ENCODE measurements at places on chromosomes 11 and 22. TPM values are rescaled to one million over a fixed set of nuclear protein-coding genes. Genes with fewer than 3 reads are reported as not detected.

DNA sequence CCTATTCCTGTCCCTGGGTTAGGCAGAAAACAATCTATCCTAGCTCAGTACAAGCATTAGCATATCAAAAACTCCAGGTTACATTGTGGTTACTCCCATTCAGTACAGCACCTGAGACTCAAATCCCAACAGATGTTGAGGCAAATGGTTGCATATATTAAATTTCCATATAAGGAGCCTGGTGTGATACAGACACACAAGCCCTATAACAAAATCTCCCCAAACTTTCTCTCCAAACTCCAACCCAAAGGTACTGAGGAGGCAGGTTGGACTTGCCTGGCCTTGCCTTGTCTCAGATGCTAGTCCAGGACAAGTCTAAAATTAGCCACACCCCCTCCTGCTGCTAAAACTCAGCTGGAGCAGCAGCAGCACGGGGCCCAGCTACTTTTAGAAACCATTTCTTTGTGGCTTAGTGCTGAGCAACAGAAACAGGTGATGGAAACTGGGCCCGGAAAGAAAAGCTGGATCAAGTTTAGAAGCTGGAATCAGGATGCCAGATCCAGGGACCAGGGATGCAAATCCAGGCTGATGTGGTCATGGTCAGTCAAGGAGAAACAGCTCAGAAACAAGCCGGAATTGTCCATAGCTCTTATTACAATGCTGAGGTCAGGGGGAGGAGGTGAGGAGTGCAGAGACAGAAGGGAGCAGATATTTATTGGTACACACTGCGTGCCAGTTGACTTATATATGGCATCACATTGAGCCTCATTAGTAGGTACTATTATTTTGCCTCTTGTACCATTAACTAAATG is 73.7 kb upstream of the AMOTL1 start:
- DNase-seq, result no peak

DNA sequence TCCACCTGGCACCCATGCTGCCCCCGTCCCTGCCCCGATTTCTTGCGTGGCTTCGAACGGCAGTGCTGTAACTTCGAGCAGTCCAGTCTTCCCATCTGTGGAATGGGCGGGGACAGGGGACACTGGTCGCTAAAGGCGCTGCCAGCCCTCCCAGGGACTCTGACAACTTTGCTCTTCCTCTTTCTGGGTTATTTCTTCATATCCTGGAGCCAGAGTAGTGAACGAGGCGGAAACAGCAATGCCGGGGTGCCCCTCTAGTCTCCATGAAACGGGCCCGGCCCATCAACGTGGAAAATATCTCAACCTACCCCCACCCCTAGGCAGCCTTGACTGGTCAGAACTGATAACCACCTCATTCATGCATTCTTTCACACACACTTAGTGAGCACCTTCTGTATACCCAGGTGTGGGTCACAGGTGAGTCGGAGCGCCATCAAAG is 42.8 kb downstream of the TRIOBP start:
- no peak for DNase-seq

DNA sequence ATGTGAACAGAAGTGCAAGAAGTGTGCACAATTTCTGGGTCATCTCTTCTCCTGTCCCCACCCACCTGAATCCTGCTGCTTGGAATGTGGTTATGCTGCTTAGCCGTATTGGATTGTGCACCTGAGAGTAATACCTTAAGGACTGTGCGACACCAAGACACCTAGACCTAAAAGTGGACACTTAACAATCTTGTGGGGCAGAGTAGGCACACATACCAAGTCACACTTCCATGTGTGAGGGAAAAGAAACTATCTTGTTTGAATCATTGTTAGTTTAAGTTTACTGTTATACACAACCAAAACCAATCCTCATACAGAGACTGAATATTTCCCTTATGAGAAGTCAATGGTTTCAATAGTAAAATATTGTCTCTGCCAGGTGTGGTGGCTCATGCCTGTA is 93.7 kb downstream of the CCDC83 start:
- DNase-seq, result no peak

DNA sequence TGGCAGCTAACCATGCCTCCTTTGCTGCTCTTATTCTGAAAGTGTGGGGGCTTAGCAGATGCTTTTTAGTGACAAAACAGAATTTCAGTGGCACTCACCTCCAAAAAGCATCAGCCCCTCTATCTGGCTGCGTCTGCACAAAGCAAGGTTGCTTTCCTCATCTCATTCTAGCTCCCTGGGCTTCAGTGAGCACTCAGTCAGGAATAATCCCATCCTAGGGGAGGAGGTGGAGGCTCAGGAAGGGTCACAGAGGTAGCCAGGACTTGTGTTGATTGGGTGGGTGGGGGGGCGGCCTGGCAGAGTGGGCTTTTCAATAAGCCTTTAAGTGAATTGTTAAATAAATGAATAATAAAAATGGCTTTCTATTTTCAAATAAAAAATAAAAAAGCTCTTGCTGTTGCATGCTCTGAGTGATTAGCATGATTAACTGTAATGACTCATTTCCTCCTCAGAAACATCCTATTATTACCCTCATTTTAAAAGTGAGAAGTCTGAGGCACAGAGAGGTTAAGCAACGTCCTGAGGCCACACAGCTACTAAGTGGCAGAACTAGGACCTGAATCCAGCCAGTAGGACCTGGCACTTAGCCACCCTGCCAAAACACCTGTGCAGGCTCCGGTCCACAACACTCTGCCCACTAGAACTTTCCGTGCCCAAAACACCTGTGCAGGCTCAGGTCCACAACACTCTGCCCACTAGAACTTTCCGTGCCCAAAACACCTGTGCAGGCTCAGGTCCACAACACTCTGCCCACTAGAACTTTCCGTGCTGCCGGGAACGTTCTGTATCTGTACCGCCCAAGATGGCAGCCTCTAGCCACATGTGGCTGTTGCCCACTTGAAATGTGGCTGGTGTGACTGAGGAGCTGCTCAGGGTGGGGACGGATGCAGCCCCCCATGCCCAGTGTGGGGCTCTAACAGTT is 5.5 kb downstream of the B3GAT1 start:
- DNase-seq, result no peak

- no peak for DNase-seq
These were observed 25.8 kb upstream of the TREH start for GRCh38 chr11:118705111-118705741.

DNA sequence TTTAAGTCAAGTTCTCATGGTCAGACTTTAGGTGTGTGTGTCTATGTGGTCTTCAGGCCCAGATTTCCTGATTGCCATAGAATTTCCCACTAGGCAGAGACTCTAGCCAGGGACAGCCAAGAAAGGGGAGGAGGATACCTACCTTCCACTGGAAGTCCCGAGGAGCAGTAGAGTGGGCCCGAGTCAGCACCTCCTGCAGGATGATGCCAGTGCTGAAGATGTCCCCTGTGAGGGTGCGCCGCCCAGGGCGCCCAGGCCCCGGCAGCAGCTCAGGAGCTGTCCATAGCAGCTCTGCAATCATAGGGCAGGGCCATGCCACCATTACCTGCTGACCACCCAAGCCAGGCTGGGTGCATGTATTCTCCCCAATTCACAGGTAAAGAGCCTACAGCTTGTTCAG is 41.6 kb upstream of the LRRC32 start:
- DNase-seq, result no peak

DNA sequence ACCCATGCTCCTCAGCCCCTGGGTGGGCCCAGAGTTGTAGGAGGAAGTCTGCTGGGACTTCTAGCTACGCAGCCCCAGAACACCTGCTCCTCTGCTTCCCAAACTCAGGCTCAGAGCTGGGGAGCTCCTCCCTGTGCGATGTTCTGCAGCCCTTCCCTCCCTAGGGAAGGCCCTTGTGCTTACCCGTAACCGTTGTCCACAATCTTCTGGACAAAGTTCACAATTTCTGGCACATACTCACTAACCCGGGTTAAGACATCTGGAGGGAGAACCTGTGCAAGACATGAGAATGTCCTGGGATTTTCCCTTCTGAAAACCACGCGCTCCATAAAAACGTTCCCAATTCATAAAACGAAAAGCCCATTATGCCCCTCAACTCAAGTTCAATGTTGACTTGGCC is 28.4 kb downstream of the CARS1 start:
- no peak for DNase-seq

CDKN1C gene
- total RNA-seq, result 21.8 TPM

DNA sequence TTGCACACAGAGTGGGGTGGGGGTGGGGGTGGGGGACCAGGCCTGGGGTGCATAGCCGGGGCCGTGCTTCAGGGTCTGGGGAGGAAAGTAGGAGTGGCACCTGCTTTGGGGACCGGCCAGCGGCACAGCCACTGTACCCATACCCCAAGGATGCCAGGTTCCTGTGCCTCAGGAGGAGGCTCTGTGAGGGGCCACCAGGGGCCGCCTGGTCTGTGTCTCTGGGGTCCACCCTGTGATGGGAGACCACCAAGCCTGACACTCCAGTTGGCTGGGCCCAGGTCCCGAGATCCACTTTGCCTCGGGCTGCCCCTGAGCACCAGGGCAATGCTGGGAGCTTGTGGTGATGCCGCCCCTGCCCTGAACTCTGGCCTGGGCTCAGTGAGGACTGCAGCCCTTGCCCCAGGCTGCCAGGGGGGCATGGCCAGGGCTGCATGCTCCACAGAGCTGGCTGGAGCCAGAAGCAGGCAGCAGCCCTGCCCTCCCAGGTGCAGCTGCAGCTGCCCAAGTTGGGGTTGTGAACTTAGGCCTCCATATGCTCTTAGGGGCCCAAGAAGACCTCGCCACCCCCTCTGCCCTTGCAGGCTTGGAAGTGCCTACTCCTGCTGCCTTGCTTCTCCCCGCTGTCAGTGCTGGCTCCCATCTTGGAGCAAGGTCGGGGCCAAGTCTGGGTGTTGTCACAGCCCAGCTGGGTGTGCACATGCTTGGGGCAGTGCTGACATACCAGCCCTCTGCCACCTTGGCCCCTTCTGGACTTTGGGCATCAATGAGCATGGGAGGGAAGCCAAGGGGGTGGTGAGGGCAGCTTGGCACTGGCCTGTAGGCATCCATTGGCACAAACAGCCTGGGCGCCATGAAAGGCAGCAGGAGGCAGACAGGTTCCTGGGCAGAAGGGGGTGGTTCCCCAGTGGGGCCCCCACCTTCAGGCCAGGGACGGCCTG is 123.3 kb upstream of the THY1 start:
- DNase-seq, result no peak

DNA sequence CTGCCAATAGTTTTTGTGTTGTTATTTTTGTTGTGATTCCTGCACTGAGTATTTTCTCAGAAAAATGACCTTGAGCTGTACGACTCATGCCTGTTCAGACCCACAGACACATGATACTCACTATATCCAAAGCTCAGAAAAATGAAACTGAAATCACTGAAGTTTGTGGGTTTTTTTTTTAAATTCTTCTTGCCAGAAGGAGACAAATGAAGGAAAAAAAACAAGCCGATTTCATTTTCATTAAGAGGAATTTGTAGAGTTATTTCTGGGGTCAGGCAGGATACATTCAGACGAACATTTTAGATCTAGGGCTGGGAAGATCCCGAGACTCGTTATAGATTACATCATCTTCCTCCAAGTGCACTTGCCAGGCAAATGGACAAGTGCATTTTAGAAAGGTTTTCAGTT is 60.4 kb downstream of the BMAL1 start:
- DNase-seq, result no peak

DNA sequence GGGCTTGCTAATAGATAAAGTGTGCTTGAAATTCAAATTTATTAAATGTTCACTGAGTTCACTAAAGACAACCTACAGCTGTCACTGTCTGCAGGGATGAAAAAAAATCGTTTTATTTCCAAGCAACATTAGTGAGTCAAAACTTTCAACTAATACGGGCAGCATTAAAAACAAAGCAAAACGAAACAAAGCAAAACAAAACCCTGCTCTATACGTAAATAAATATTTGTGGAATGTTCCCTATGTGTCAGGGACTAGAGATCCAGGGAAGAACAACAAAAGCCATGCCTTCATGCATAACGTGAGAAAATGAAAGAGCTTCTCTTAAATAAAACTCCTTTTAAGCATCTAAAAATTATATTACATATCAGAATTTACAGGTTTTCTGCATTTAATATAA is 553 bp downstream of the NAALAD2 start:
- no peak for DNase-seq

GRCh38 chr11:19080579-19080993 is 20.1 kb upstream of the MRGPRX2 start:
- no peak for DNase-seq

DNA sequence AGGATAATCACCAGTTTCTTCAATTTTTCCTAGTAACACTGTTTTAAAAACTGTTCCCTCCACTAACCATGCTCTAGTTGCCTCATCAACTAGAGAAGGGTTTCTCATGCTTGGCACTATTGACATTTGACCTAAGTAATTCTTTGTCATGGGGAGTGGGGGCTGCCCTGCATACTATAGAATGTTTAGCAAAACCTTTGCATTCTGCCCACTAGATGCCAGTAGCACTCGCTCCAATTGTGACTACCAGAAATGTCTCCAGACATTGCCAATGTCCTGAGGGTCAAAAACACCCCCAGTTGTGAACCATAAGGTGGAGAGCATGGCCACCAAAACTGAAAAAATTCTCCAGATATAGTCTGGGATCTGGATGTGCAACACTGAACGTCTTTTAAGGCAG is 27.6 kb upstream of the BMAL1 start:
- no peak for DNase-seq

DMC1 gene
- 5.0 TPM for total RNA-seq

DNA sequence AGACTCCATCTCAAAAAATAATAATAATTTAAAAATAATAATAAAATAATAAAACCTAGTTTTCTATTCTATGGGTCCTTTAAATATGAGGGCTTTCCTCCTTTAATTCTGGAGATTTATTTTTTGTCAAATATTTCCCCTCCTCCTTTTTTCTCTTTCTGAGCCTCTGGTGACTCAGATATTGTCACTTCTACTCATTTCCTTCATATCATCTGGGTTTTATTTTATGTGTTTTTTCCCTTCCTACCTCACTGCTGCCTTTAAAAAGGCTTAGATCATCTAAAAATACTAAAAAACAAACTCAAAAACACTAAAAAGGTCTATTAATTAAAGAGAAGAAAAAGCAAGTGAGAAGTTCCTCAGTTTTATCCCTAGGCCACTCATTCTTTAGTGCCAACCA is 138.9 kb downstream of the SPON1 start:
- no peak for DNase-seq

DNA sequence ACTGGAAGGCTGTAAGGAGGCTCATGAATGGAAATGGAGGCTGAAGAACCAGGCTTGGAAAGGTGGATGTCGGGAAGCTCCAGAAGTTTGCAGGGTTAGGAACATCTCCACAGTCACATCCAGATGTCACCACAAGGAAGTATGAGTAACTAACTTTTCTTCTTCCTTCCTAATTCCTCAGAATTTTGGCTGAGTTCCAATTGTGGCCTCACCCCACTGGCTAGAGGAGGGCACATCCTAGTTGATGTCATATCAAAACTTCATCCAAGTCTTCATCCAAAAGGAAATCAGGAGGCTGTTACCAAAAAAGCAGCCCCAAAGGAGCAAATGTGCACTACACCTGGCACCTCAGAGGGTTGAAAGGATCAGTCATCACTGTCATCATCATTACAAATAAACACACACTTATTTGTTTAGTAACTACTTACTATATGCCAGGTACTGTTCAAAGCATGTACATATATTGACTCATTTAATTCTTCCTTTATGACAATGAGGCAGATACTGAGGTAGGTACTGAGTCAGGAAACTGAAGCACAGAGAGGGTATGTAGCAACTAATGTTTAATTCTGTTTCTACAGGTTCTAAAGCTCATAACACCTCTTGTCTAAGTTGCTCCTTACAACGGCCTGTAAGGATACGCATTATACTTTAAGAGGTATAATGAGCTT is 7.3 kb upstream of the PTPN5 start:
- DNase-seq, result no peak

C11orf42 gene
- total RNA-seq, result not detected
